ENCODE measurements at places on chromosomes 12 and 14.

- peak; percentile 74 for DNase-seq
Observed at GRCh38 chr12:51980051-51980808, 26.5 kb upstream of the TAMALIN start.

GRCh38 chr12:107955966-107956643, 173.0 kb upstream of the WSCD2 start:
- DNase-seq, result no peak

- DNase-seq, result no peak
Observed at GRCh38 chr14:61641914-61642613, 53.2 kb upstream of the HIF1A start.

- no peak for DNase-seq
Observed at GRCh38 chr14:87131879-87132278, 861.1 kb downstream of the GALC start.

DNA sequence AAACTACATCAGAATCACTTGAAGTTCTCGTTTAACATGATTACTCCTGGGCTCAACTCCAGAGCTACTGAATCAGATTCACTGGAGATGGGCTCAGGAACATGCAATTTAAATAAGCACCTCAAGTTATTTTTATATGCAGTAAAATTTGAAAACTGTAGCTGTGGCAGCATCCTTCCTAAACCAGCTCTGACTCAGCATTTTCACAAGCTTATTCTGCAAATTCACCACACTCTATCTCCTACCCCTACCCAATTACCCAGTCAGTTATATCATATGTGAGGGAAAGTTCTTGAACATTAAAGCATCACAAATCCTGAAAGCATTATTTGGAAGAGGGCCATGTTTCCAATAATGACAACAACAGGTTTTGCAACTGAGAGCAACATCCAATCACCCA, 24.2 kb upstream of the LRRC9 start:
- no peak for DNase-seq

- no peak for DNase-seq
Observed at GRCh38 chr12:119134284-119135072, 44.3 kb upstream of the HSPB8 start.

- DNase-seq, result no peak
Observed at GRCh38 chr12:106461730-106462129, 104.2 kb downstream of the POLR3B start.

- no peak for DNase-seq
Observed at GRCh38 chr12:71524626-71525025, 85.0 kb downstream of the LGR5 start.

- no peak for DNase-seq
Observed at GRCh38 chr12:62469704-62470103, 3.1 kb downstream of the MON2 start.

- DNase-seq, result no peak
Observed at GRCh38 chr12:52204095-52204930, 12.5 kb upstream of the KRT80 start.

DNA sequence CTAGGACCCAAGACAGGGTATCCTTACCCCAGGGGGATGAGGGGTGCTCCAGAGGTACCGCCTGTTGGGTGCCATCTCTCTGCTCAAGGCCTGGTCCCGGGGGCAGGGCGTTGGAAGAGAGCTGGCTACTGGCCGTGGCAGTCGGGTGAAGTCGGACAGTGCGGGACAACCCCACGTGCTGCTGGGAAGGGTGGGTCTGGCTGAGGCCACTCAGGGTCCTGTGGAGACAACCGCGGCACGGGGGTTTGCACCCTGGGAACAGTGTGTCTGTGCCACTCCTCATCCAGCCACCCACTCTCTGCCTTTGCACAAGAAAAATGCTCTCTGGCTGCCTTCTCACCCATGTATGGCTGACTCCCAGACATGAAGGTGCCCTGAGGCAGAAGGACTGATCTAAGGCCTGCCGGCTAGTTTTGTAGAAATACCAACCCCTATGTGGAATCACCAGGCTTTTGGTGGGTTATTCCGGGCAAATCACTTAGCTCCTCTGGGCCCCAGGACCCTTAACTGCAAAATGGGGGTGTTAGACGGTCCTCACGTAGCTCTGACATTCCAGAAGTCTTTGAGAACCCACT, 56.5 kb downstream of the LTBP2 start:
- DNase-seq, result no peak

- DNase-seq, result no peak
Observed at GRCh38 chr14:29085546-29085945, 319.0 kb downstream of the FOXG1 start.

Measured in CD4-positive, alpha-beta T cell treated with Interleukin-15 for 4 hours (primary cell).